ENCODE measurements at places on chromosomes 7 and 10. TPM values are rescaled to one million over a fixed set of nuclear protein-coding genes. Genes with fewer than 3 reads are reported as not detected.

- DNase-seq = no peak
- no peak overlapping the region for H3K4me3 ChIP-seq
- no peaks in the 10 kb centered on the region for H3K36me3 ChIP-seq
- no peaks in the 10 kb centered on the region for H3K27me3 ChIP-seq
- no peaks in the 10 kb centered on the region for H3K4me1 ChIP-seq
These were observed 98.5 kb downstream of the PHTF2 start for GRCh38 chr7:77897004-77897547.

GRCh38 chr7:572416-573268 is 53.0 kb upstream of the PDGFA start:
- no peak for DNase-seq
- no peak overlapping the region for H3K4me3 ChIP-seq
- no peak overlapping the region for H3K27ac ChIP-seq
- no peaks in the 10 kb centered on the region for H3K27me3 ChIP-seq
- no peaks in the 10 kb centered on the region for H3K36me3 ChIP-seq

GRCh38 chr10:17643755-17644484 is at the start of gene STAM:
Gene STAM (plus strand): TSS chr10:17644151. CDS start chr10:17644340, 189 bp downstream.
- DNase-seq = peak; percentile 94
- H3K4me3 ChIP-seq = peak within 1 kb of the TSS; percentile 95
- H3K4me1 ChIP-seq = peaks cover 18% of the 10 kb centered on the region
- no peaks in the 10 kb centered on the region for H3K27me3 ChIP-seq

GRCh38 chr7:24981171-24981951 is 1.4 kb upstream of the OSBPL3 start:
- H3K27ac ChIP-seq = no peak overlapping the region
- peak; percentile 41 for DNase-seq
- peaks cover 14% of the 10 kb centered on the region for H3K4me1 ChIP-seq
- peak overlapping the region; percentile 89 for H3K4me3 ChIP-seq
- H3K36me3 ChIP-seq = no peaks in the 10 kb centered on the region

NDUFB8 gene
- 222 TPM for polyA plus RNA-seq

DNA sequence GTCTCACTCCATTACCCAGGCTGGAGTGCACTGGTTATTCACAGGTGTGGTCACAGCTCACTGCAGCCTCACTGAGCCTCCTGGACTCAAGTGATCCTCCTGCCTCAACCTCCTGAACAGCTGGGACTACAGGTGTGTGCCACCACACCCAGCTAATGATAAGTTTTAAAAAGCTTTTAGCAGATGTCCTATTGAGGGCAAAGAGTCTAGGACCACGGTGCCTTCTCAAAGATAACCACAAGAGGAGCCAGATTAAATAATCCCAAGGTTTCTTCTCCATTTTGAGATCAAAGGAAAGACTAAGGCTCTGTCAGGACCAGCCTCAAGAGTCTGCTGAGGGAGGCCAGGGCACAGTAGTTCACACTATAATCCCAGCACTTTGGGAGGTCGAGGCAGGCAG is 4.7 kb downstream of the ATP5MF start:
- peaks cover 9% of the 10 kb centered on the region for H3K4me1 ChIP-seq
- peaks cover 49% of the 10 kb centered on the region for H3K36me3 ChIP-seq
- no peak for DNase-seq
- no peak overlapping the region for H3K27ac ChIP-seq

CAMK2B gene
- polyA plus RNA-seq = 3.1 TPM

HOXA2 gene
- 3.9 TPM for polyA plus RNA-seq

PPP3CB gene
- polyA plus RNA-seq = 49.4 TPM

- no peaks in the 10 kb centered on the region for H3K27me3 ChIP-seq
- no peak overlapping the region for H3K4me3 ChIP-seq
- H3K36me3 ChIP-seq = peaks cover 9% of the 10 kb centered on the region
- no peak for DNase-seq
- H3K4me1 ChIP-seq = no peaks in the 10 kb centered on the region
- H3K27ac ChIP-seq = no peak overlapping the region
These were observed 11.8 kb downstream of the TOMM7 start for GRCh38 chr7:22810843-22811242.

DNA sequence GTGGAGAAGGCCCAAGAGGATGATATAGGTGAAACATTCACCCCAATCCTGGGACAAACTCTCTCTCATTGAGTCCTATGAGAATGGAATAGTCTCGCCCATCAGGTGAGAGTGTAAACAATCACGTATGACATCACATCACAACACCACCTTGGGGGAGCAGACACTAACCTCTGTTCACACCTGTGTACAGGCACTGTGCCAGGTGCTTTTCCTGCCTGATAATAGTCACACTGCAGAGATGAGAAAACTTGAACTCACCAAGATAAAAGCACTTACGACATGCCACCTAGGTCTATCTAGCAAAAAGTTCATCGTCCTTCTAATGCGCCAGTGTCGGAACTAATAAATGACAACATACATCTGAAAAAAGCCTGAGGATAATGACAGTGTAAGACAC is 187.8 kb downstream of the FAM107B start:
- H3K27ac ChIP-seq = peak overlapping the region; percentile 2
- H3K4me1 ChIP-seq = peaks cover 28% of the 10 kb centered on the region
- H3K4me3 ChIP-seq = no peak overlapping the region
- DNase-seq = no peak
- H3K36me3 ChIP-seq = no peaks in the 10 kb centered on the region

DNA sequence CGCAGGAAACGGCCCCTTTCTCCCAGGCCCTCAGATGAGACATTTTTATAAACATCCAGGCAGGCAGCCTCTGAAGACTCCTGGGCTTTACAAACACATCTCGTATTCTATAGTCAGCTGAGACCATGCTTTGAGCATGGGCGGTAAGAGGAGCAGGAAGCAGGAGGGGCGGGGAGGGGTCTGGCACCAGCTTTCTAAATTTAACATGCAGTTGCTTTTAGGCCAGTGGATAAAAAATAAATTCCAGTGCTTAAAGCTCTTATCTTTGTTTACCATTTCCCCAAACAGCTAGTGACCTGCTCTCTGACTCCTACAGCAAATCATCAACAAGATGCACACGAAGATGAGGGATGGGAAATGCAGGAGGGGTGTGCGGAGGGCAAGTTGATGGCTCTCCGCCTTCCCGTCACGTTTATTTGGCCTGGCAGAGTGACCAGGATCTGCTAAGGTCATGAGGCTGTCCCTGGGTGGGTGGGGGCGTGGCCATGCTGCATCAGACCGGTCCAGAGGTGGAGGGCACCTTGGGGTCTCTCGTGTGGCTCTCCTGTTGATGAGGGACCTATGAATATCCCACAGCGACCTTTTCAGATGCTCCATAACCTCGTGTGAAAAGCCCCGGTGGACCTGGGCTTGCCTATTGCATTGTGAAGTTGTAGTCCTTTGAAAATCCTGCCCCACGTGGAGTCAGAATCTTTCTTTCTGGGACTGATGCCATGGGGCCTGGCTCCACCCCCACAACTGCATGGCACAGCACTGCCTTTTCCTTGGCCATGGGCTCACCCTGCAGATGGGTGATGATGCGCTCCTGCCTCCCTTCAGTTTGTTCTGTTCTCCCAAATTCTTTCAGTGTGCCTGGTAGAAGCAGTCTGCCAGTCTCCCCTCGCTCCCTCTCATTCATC is 67.5 kb downstream of the PARP12 start:
- H3K27me3 ChIP-seq = no peaks in the 10 kb centered on the region
- H3K4me1 ChIP-seq = peaks cover 4% of the 10 kb centered on the region
- H3K4me3 ChIP-seq = no peak overlapping the region

- H3K36me3 ChIP-seq = no peaks in the 10 kb centered on the region
- no peaks in the 10 kb centered on the region for H3K4me1 ChIP-seq
- no peak overlapping the region for H3K4me3 ChIP-seq
These were observed 28.5 kb downstream of the CPED1 start for GRCh38 chr7:121016966-121017365.

GRCh38 chr7:66119245-66119850 is 4.7 kb downstream of the CRCP start:
- H3K27ac ChIP-seq = no peak overlapping the region
- H3K4me3 ChIP-seq = no peak overlapping the region
- no peak for DNase-seq
- no peaks in the 10 kb centered on the region for H3K27me3 ChIP-seq

ARL3 gene
- 8.3 TPM for polyA plus RNA-seq

DNA sequence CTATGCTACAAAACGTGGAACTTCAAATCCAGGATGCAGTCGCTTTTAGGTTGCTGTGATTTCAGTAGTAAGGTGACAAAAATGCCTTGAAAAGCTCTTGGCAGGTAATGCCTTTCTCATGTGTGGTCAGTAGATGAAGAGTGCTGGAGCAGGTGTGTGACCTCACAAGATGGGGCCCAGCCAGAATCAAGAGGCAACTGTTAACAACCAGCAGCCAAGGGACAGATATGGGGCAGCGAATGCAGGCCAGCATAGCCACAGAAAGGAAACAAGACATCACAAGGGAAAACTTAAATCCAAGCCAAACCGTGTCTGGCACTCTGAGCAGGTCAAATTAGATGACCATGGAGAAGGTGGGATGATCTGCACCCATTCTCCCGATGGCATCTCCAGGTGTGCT is 12.3 kb downstream of the HUS1 start:
- H3K27ac ChIP-seq = no peak overlapping the region
- peaks cover 50% of the 10 kb centered on the region for H3K36me3 ChIP-seq
- no peaks in the 10 kb centered on the region for H3K4me1 ChIP-seq
- no peak for DNase-seq

PON1 gene
- 6.9 TPM for polyA plus RNA-seq

FAM24A gene
- not detected for polyA plus RNA-seq

DNA sequence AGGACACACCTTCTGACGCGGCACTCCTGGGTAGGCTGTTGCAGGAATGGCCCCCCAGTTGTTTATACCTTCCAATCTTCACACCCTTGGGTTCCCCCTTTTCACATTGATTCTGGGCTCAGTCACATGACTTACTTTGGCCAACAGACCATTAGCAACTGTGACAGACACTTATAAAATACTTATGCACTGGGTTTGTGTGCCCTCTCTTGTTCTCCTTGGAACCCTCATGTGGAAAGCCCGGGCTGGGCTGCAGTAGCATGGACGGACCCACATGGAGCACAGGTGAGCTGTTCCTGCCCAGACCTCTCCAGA is 69.0 kb downstream of the ATXN7L1 start:
- H3K27ac ChIP-seq = no peak overlapping the region
- DNase-seq = no peak
- no peaks in the 10 kb centered on the region for H3K4me1 ChIP-seq
- no peaks in the 10 kb centered on the region for H3K27me3 ChIP-seq

IGF2BP3 gene
- polyA plus RNA-seq = 3.4 TPM

MYO1G gene
- 56.2 TPM for polyA plus RNA-seq

GRCh38 chr7:836429-836828 is 4.2 kb downstream of the SUN1 start:
- H3K36me3 ChIP-seq = peaks cover 17% of the 10 kb centered on the region
- H3K27ac ChIP-seq = no peak overlapping the region
- peaks cover 6% of the 10 kb centered on the region for H3K4me1 ChIP-seq
- DNase-seq = no peak

DNA sequence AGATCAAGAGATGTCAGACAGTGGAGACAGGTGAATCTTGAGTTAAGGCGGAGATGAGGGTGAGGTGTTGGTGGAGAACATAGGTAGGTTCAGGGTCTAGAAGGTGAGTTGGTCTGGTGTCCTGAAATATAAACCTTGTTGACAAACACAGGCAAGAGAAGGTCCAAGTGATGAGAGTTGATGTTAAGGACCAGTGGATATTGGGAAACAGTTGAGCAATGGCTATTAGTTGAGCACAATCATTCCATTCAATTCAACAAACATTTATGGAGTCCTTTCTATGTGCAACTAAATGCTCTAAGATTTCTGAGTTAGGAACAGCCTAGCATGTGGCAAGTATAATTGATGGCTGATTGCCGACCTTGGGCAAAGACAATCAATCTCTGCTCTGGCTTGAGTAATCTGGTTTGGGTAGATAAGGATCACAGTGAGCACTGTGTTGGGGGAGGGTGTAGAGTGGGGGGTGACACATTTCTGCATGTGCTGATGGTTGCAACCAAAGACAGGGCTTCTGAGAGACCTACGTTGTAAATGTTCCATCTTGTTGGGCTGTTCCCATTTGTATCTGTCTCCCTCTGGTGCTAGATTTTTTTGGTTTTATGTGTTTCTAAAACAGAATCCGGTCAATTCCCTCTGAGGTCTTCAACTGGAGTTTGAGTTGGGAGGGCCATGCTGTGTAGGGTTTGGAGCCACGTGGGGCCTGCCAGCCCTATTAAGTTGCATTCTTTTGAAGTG is 201.1 kb downstream of the BAMBI start:
- no peaks in the 10 kb centered on the region for H3K36me3 ChIP-seq
- DNase-seq = no peak

NEURL1 gene
- polyA plus RNA-seq = 3.0 TPM

DNA sequence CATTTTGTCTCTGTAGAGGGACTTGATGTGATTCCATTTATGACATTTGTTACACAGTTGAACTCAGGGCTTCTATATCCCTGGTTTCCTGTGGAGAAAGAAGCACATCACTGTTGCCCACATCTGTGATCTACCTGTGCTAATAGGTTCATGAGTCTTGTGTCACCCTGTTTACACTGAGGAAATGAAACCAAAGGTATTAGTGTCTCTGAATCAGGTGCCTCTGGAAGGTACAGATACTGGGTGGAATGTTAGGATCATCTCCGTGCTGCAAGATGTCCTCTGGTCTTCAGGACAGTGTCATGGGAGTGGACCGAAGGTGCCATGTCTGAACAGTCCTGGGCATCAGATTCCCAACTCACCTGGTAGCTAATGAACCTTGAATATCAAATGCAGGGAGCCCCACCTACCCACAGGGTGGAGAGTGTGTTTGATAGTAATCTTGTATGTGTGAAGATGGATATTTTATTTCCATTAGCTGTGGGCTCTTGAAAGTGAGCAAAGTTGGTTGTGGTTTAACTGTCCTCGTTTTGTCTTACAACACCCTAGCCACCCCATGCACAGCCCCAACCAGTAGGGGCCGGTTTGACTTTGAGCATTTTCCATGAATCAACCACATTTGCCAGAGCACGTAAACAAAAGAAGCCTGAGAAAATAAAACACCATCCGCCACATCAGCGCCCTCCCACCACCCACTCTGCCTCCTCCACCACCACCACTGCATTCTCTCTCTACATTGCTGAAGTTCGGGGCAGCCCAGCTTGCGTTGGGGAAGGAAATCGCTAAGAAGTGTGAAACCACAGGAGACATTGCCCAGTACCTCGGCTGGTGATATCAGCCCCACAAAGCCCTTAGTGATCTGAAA is 40.7 kb downstream of the TARP start:
- H3K4me1 ChIP-seq = peaks cover 48% of the 10 kb centered on the region
- H3K36me3 ChIP-seq = peaks cover 13% of the 10 kb centered on the region
- H3K4me3 ChIP-seq = peak overlapping the region; percentile 12
- peak; percentile 55 for DNase-seq
- H3K27me3 ChIP-seq = no peaks in the 10 kb centered on the region

AZGP1 gene
- polyA plus RNA-seq = 4.7 TPM
